Stimulated activated CD4-positive, alpha-beta T cell treated with anti-CD3 and anti-CD28 coated beads, Interleukin-4, amount 100 ng/mL, for 1 hour (primary cell): ENCODE measurements at places on chromosomes 5 and 9.

DNA sequence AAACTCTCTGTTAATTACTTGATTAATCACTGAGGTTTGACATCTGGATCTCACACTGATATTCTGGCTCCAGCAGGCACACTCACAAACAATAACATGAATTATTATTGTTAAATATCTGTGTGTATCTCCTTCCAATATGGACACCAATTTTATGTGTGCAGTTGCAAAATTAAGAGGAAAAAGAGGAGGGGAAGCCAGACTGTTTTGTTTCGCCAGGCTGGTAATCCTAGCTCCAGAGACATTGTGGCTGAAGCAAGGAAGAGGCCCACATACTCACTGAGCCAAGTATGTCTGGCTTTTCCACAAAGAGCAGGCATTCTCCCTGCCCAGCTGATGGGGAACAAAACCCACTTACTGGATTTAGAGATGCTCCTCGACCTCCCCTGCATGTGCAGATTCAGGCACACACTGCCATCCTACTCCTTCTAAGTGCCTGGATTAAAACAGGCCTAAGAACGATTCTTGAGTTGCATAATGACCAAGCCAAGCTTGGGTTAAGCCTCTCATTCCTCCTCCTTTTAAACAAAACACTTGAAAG lies 181.9 kb downstream of the ESM1 start:
- DNase-seq: no peak

- no peak for DNase-seq
Observed at GRCh38 chr5:32276173-32276853, 36.4 kb downstream of the MTMR12 start.

GRCh38 chr5:66039701-66040100 lies 104.4 kb upstream of the SREK1 start:
- no peak for DNase-seq

GRCh38 chr5:135345956-135346731 lies 52.9 kb downstream of the MACROH2A1 start:
- DNase-seq: no peak

- DNase-seq: no peak
Observed at GRCh38 chr5:120055858-120056257, 408.2 kb upstream of the PRR16 start.

GRCh38 chr9:127545196-127546124 lies 66.6 kb upstream of the STXBP1 start:
- DNase-seq: no peak

DNA sequence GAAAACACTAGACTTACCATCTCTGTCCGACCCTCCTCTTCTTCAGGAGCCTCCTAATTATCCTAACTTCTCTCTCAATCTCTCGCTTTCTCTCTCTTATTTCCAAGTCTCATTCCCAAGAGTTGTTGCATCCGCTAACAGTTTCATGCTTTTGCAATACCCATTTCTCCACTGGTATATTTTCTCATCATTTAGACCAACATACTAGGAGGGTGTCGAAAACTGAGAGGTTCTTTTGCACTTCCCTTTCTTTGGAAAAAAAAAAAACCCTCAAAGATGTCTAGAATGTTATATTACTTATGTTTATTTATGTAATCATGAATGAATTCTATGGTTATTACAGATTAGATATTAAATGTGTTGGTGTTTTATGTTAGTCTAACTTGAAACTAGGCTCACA lies 35.9 kb downstream of the SPZ1 start:
- no peak for DNase-seq

GRCh38 chr5:139842321-139842720 lies 46.7 kb downstream of the PSD2 start:
- DNase-seq: no peak

DNA sequence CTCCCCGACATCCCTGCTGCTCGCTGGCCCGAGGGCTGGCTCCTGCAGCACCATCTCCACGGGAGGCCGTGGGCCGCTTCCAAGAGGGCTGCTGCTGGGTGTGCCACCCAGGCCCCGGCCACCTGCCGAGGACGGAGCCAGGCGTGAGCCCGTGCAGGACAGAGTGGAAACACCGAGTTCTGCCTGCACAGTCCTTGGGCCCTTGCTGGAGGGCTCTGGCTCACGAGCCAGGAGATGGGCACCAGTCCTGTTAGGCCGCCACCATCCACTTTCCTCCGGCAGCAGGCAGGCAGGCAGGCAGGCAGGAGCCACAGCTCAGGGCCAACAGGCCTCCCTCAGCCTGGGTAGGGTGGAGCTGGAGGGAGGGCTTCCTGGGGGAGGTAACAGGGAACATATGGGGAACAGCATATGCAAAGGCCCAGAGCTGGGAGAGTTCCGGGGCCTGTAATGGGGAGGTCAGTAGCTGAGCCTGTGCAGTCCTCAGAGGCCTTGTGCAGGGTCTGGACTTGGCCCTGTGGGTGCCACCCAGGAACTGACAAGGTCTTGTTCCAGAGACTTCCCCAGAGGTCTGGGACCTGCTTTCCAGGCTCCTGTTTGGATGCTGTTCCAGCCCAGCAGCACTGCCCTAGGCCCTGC lies 31.9 kb downstream of the RXRA start:
- DNase-seq: no peak

GRCh38 chr5:96933764-96934707 lies 1.8 kb upstream of the LNPEP start:
- DNase-seq: no peak

DNA sequence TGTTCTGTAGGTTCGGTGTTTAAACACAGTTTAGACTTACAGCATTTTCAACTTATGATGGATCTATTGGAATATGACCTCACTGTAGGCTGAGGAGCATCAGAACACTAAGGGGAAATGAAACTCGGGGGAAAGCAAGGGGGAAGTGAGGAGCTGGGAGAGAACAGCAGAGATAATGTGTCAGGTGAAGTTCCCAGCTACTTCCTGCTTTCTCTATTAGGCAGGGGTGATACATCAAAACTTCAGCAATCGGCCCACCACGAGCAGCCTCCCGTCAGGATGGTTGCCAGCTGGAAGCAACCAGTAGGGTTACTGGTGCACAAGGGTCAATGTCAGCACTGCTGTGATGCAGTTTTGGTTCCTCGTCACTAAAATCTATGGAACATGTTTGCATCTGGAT lies 34.3 kb downstream of the FAT2 start:
- no peak for DNase-seq

GRCh38 chr9:105245029-105245890 lies 809 bp downstream of the SLC44A1 start:
- DNase-seq: peak; percentile 34

DNA sequence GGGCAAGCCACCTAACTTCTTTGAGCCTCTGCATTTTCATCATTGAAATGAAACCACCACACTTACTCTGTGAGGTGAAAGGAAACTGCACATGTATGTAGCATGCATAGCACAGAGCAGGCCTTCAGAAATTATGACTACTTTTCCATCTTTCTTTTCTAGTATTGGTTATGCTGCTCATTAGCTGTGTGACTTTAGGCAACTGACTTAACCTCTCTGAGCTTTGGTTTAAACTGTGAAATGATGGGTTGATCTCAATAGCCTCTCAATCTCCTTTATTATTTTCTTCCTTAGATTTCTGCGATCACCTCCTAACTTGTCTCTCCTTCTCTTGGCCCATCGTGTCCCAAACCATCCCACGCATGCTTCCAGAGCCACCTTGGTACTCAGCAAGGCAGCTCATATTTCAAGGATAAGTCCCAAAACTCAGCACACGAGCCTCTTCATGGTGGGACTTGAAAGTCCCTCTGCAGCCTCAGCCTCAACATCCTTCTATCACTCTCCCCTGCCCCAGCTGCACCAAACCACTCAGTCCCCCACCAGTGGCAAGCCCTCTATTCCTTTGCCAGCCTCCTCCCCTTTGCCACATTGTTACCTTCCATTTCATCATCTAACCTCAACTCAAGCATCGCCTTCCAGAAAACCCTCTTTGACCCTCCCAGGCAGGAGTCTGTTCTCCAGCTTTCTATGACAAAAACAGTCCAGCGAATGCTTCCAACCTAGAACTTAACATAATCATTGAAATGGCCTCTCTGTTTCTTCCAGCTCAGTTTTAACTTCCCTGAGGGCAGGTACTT lies 60.3 kb upstream of the DNAH5 start:
- DNase-seq: no peak

- DNase-seq: no peak
Observed at GRCh38 chr5:125348936-125349831, 602.7 kb upstream of the ZNF608 start.

DNA sequence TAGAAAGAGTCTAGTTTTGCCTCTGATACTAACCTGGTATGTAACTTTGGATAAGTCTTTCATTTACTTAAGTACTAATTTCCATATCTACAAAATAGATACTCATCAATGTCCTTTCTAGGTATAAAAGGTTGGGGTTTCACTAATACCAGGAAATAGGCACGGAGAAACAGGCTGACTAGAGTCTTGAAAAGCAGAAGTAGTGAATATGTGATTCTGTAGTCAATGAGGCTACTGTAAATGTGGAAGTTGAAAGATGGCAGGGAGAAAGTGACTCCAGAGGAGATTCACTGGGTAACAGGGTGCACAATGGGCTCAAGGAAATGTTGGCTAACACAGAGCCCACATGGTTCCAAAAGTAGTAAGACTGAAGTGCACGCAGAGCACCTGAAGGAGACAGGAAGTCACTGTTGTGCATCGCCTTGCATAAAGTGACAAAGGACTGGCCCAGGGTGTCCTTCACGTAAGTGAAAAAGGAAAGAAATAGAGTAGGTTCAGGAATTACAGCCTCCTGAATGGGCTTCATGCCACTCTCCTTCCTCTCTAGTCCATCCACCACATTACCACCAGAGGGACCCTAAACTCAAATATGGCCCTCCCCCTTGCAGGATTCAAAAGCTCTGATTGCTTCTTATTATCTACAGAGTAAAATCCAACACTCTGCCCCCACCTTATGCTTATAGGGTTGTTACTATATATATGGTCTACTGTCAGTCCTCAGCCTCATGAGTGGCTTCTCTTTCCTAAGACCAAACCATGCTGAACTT lies 288.0 kb upstream of the SMARCA2 start:
- DNase-seq: no peak

DNA sequence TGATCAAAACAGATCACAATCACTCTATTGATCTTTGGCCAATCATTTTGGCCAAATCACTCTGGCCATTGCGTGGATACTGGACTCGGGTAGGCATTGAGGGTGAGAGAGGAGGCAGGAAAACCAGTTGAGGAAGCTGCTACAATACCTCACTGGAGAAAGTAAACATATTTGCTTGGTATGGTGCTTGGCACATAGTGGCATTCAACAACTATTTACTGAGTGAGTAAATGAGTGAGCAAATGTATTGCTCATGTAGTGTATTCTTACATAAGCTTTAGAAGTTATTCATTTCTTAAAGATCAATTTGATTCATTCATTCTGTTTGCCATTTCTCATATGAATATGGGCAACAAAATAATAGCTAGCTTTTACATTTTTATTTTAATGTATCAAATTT lies 4.0 kb upstream of the DEPDC1B start:
- DNase-seq: no peak

GRCh38 chr9:73893230-73893629 lies 603.9 kb upstream of the RORB start:
- no peak for DNase-seq

GRCh38 chr5:38765399-38765861 lies 80.4 kb upstream of the OSMR start:
- DNase-seq: no peak

GRCh38 chr9:16363916-16364315 lies 506.6 kb downstream of the BNC2 start:
- no peak for DNase-seq

DNA sequence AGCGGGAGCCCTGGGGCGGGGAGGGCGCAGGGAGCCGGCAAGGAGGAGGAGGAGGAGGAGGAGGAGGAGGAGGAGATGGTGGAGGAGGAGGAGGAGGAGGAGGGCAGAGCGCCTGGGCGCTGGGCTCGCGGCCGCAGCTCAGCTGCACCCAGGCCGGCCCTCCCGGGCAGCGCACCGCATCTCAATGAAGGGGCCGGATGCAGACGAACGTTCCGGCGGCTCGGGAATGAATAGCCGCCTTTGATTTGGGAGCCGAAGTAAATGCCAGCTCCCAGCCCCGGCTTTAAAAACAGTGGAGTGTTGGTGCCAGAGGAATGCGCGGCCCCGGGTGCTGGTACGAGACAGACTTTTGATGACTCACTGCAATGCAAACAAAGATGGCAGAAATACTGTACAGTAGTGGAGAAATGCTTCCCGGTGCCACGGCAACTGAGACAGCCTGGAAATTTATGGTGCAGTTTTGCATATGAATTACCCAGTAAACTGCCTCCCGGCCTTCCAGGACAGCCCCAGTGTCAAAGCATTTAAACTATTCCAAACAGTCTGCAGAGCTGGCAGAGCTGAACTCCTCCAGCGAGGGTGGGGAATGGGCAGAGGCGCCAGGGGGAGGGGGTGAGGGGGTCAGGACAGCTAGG lies 43.1 kb downstream of the NACC2 start:
- DNase-seq: peak; percentile 40

- DNase-seq: no peak
Observed at GRCh38 chr5:87099968-87100367, 167.7 kb upstream of the RASA1 start.

- DNase-seq: no peak
Observed at GRCh38 chr5:65014769-65015168, 246.0 kb downstream of the CWC27 start.

DNA sequence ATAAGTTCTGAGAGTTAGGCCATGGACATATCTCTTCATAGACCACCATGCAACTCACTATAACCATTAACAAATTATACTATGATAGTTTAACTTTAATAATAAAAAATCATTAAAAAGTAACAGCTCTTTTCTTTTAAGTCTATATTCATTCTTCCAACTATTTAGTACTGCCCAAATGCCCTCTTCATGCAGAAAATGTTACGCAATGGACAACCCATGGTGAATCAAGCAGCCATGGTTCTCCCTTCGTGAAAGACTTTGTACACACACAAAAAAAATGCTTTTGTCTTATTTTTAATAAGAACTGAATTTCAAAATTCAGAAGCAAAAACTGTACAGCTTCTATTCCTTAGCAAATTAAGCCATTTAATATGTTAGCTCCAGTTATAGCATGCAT lies 401.1 kb downstream of the EFNA5 start:
- no peak for DNase-seq
